ENCODE measurements at places on chromosomes 16 and 17. TPM values are rescaled to one million over a fixed set of nuclear protein-coding genes. Genes with fewer than 3 reads are reported as not detected.

MYOCD gene
- total RNA-seq: 8.4 TPM

RABEP2 gene
- 37.2 TPM for total RNA-seq

NAGLU gene
- total RNA-seq: 78.1 TPM

SLC38A8 gene
- not detected for total RNA-seq

CBX2 gene
- total RNA-seq: 16.3 TPM

NPIPB4 gene
- total RNA-seq: 26.1 TPM

PRR35 gene
- not detected for total RNA-seq

RAB11FIP3 gene
- 39.9 TPM for total RNA-seq

TNP2 gene
- not detected for total RNA-seq

KRTAP4-9 gene
- not detected for total RNA-seq

GRCh38 chr17:29827179-29827578, 102.8 kb downstream of the SSH2 start:
- no peak overlapping the region for H3K4me3 ChIP-seq
- H3K36me3 ChIP-seq: no peaks in the 10 kb centered on the region
- peaks cover 4% of the 10 kb centered on the region for H3K4me1 ChIP-seq
- H3K27me3 ChIP-seq: no peaks in the 10 kb centered on the region
- H3K27ac ChIP-seq: no peak overlapping the region

DNA sequence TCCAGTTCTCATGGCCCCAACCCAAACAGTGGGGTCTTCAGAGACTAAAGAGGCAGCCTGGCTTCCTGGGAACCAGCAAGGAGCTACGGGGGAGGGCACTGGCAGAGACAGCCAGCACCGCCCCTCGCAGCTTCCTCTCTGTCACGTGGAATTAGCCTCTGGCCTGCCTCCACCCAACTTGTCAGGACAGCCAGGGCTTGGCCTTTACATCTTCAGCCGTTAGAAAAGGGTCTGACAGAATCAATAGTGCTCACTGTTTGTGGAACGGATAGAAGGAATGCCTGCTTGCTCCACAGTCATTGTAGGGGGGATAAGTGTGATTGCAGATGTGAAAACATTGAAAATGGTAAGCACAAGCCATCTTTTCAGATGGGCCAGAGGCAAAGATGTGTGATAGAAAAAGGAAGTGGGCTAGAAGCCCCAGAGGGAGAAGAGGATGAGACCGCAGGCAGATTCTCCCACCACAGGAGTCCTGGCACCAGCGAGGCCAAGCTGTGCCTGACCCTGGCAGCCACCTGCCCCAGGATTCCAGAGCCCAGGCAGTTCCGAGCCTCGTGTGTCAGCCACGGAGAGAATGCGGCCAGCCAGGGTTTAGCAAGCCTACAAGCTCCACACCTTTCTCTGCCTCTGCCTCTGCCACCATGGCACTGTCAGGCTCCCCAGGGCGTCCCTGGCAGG, 18.6 kb downstream of the GRIN2C start:
- H3K27ac ChIP-seq: no peak overlapping the region
- no peak overlapping the region for H3K4me3 ChIP-seq
- H3K36me3 ChIP-seq: no peaks in the 10 kb centered on the region
- peaks cover 5% of the 10 kb centered on the region for H3K4me1 ChIP-seq
- no peak for DNase-seq

DNA sequence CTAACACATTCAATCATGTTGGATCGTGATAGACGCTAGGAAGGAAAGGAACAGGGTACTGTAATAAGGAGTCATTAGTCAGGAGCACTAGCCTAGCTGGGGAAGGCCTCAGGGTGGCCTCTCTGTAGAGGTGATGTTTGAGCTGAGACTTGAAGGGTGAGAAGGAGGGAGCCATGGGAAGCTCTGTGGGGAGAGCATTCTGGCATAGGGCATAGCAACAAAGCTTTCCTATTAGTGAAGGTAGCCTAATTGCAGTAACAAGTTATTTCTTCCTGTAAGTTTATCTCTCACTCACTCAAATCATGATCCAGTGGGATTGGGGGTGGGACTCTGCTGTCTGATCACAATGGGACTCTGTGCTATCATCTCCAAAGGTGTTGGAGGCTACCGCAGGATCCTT, 16.1 kb downstream of the PLCG2 start:
- no peaks in the 10 kb centered on the region for H3K36me3 ChIP-seq
- no peak overlapping the region for H3K4me3 ChIP-seq
- DNase-seq: no peak
- no peaks in the 10 kb centered on the region for H3K4me1 ChIP-seq
- peaks cover 11% of the 10 kb centered on the region for H3K27me3 ChIP-seq

DNA sequence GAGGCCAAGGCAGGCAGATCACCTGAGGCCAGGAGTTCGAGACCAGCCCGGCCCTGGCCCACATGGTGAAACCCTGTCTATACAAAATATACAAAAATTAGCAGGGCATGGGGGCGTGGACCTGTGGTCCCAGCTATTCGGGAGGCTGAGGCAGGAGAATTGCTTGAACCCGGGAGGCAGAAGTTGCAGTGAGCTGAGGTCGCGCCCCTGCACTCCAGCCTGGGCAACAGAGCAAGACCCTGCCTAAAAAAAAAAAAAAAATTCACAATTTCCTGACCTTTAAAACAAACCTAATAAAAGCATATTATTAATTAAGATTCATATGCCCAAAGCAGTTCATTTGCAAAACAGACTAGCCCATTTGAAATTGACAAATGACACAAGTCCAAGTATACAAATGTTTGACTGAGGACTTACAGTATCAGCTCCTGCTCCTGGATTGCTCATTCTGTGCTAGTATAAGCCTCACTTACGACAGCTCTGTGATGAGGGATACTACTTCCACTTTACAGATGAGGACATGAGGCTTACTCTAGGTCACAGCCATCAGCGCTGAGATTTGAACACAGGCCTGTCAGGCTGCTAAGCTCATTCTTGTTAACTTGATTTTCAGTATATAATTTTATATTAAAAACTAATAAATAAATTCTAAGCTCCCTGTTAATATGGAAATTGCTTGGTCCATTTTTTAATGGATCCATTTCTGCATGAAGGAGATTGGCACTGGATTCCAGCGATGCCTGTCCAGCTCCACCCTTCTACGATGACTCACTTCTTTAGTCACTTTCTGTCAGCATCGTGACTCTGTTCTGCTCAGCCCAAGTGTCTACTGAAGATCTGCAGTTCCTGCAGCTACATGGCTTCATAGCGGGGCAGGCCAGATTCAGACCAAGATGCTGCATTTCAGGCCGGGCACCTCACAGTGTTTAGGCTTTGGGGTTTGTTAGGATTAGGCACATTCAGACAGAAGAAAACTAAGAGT, 88.2 kb downstream of the WDR59 start:
- no peak overlapping the region for H3K4me3 ChIP-seq
- DNase-seq: no peak
- no peak overlapping the region for H3K27ac ChIP-seq
- H3K36me3 ChIP-seq: no peaks in the 10 kb centered on the region
- H3K4me1 ChIP-seq: no peaks in the 10 kb centered on the region

- H3K27me3 ChIP-seq: no peaks in the 10 kb centered on the region
- no peak overlapping the region for H3K27ac ChIP-seq
- no peaks in the 10 kb centered on the region for H3K4me1 ChIP-seq
Observed at GRCh38 chr16:48597563-48598387, 12.2 kb downstream of the N4BP1 start.

- no peaks in the 10 kb centered on the region for H3K27me3 ChIP-seq
- H3K36me3 ChIP-seq: no peaks in the 10 kb centered on the region
- no peak overlapping the region for H3K4me3 ChIP-seq
- H3K4me1 ChIP-seq: peaks cover 7% of the 10 kb centered on the region
Observed at GRCh38 chr16:89374393-89374960, 115.9 kb downstream of the ANKRD11 start.

GRCh38 chr16:89171216-89172170, at the start of gene CDH15:
CDH15 (plus strand) TSS chr16:89171748; CDS start chr16:89171832, 84 bp downstream.
- H3K27me3 ChIP-seq: no peaks in the 10 kb centered on the region
- peaks cover 21% of the 10 kb centered on the region for H3K4me1 ChIP-seq
- no peaks in the 10 kb centered on the region for H3K36me3 ChIP-seq
- DNase-seq: peak; percentile 98
- no peak within 1 kb of the TSS for H3K4me3 ChIP-seq

GRCh38 chr16:87043231-87044031, 273.8 kb downstream of the C16orf95 start:
- H3K4me3 ChIP-seq: no peak overlapping the region
- H3K27me3 ChIP-seq: peaks cover 24% of the 10 kb centered on the region
- DNase-seq: no peak
- no peaks in the 10 kb centered on the region for H3K4me1 ChIP-seq
- no peak overlapping the region for H3K27ac ChIP-seq

- no peak overlapping the region for H3K4me3 ChIP-seq
- H3K27ac ChIP-seq: no peak overlapping the region
- DNase-seq: no peak
- no peaks in the 10 kb centered on the region for H3K27me3 ChIP-seq
- H3K4me1 ChIP-seq: no peaks in the 10 kb centered on the region
- H3K36me3 ChIP-seq: no peaks in the 10 kb centered on the region
Observed at GRCh38 chr17:66755101-66755943, 79.6 kb upstream of the CACNG5 start.
